ENCODE measurements at places on chromosomes 7 and 10.

DNA sequence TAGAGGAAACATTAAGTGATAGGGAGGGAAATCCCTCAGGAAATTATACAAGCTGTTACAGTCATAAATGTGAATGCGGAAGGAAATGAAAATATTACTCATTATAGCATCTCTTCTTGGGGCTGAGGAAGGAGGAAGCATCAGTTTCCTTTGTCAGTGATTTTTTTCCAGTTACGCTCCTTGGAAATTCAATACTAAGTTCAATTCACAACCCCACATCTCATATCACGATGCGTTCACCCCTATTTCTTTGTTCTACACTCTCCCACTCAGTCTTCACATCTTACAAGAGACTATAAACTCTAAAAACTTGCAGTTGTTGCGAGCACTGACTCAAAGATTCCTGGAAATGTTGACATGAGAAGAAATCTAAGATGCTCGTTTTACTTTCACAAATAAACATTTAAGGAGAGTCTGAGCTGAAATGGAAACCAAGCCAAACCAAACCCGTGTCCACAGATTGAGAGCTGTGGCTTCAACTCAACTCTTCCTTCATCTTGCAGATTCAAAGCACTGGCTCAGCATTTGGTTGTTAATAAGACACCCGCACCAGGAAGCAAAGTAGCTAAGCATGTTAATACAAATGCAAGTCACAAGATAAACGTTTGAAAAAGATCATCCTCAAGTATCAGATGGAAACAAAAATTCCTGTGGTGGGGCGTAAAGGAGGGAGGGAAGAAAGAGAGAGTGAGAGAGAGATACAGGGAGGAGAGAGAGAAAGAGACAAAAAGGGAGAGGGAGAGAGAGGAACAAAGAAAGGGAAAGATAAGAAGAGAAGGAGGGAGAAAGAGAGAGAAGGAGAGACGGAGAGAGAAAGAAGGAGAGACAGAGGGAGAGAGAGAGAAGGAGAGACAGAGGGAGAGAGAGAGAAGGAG, 150.0 kb upstream of the RSU1 start:
- no peak for DNase-seq

DNA sequence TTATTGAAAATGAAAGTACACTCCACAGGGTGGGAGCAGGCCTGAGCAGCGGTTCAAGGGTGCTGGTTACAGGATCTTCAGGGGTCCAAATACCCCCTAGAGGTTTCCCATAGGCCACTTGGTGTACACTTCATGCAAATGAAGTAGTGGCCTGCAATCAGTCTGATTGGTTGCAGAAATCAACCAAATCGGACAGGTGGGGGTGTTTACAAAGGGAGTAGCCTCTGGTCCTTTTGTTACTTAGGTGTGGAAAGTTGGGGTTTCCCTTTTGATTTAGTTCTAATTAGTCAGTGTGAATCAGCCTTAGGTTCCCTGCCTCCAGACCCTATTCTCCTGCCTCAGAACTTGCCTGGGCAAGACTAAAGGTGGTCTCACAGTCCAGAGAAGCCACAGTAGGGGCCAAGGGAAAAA, 49.6 kb downstream of the SYPL1 start:
- no peak for DNase-seq

DNA sequence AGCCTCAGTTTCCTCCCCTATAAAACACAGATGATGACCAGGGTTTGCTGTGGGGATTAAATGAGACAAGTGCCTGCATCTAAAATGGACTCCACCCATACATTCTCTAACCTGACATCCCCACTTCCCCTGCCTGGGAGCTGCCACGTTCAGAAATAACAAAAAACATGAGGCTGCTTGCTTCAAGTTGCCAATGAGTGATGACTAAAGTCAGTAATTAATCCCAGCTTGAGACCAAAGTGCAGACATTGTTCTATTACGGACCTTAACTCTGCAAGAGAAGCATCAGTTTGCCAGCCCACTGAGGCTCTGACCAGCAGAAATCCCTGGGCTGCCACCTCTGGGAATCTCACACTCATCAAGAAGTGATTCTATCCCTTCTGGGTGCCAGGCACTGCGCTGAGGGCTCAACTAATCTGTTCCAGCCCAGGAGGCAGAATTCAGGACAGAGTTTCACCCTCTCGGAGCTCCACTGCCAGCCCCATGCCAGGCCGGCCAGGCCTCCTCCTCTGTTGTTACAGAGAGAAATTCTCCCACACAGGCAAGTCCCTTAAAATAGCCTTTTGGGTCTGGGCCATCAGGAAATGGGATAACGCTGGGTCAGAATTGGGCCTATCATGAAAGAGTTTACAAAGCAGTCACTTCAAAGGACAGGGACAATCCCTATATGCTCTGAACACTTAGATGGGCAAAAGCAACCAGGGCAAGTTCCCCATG, 11.4 kb downstream of the SH3PXD2A start:
- no peak for DNase-seq

- DNase-seq, result no peak
Measured at GRCh38 chr7:142948603-142949002, 9.3 kb downstream of the LLCFC1 start.

DNA sequence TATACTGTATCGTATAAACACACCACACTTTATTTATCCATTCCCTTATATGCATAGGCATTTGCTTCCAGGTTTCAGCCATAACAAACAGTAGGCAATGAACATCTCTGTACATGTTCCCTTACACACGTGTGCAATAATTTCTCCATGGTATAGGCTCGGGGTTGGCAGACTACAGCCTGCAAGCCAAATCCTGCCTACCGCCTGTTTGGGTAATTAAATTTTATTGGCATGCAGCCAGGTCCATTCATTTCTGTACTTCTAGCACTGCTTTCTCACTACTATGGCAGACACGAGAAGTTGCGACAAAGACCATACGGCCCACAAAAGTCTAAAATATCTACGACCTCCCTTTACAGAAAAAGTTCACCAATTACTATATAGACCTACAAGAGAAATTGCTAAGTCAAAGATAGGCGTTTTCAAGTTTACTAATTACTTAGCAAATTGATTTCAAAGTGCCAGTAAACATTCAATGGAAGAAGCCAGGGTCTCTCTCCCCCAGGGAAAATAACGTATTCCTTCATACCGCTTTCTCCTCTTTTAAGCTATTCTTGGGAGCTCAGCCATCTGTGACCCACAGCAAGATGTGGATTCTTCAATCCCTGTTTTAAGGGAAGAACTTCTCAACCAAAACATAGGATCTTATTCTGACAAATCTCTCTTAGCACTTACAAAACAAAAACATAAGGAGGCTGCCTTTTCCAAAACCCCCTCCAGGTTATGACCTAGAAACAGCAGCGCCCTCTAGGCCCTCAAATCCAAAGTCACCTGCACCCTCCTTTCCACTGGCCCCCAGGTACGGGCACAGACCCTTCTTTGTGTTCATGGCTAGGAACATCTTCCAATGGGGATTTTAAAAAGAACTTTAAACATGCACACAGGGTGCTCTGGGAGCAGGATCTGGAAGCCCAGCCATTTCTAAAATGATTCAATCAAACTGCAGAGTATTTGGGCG, 100.5 kb downstream of the FGFR2 start:
- no peak for DNase-seq

DNA sequence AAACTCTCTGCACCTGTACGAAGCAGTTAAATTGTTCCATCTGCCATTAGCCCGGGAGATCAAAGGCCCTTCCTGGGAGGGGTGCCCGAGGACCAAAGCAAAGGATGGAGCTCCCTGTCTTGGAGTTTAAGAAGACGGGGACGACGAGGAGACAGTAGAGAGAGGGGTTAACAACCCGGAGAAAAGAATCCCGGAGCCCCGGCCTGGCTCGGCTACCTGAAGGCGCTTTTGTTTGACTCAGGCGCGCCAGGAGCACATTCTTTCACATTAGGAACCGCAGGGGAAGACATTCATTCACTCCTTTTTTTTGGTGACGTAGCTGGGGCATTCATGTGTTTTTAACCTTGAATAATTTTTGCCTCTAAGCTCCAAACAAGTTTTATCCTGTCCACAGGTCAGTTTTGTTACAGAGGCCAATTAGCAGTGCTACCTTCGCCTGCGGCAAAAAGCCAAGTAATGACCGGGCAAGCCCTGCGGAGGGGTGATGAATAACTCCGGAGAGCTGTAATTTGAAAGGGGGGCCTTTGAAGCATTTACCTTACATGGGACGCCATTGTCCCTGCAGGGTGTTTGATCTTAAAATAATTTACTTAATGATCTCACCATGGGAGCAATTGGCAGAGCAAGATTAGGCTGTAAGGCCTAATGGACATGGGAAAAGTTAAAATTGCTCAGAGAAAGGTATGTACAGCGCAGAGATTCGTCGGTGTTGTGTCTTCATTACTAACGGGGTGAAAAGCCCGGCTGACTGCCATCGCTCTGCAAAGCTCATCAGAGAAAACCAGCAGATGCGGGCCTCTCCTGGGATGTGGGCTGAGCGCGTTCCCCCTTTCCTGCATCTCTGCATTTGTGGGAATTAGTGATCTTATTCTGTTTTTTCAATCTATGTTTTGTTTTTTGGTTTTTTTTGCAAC, 258.0 kb upstream of the SP4 start:
- DNase-seq, result no peak

DNA sequence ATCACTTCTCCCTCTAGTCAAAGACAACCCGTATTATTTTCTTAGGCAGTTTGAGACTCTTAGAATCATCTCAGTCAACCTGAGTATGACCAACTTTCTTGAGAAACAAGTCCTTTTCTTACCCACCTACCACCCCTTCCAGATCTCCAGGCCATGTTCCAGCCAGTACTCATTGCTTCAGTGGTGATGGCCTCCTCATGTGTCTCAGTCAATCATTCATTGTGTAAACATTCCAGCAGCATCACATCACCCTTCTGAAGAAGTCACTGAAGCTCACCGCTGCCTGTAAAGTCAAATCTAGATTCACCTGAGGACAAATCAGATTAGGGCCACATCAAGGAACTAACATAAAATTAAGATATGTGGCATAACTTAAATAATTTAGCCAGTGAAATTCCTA, 467.2 kb upstream of the NRP1 start:
- DNase-seq, result no peak

- DNase-seq, result no peak
Measured at GRCh38 chr10:71893258-71893815, 42.3 kb upstream of the PSAP start.

- no peak for DNase-seq
Measured at GRCh38 chr10:130061760-130062159, 48.9 kb downstream of the C10orf143 start.

DNA sequence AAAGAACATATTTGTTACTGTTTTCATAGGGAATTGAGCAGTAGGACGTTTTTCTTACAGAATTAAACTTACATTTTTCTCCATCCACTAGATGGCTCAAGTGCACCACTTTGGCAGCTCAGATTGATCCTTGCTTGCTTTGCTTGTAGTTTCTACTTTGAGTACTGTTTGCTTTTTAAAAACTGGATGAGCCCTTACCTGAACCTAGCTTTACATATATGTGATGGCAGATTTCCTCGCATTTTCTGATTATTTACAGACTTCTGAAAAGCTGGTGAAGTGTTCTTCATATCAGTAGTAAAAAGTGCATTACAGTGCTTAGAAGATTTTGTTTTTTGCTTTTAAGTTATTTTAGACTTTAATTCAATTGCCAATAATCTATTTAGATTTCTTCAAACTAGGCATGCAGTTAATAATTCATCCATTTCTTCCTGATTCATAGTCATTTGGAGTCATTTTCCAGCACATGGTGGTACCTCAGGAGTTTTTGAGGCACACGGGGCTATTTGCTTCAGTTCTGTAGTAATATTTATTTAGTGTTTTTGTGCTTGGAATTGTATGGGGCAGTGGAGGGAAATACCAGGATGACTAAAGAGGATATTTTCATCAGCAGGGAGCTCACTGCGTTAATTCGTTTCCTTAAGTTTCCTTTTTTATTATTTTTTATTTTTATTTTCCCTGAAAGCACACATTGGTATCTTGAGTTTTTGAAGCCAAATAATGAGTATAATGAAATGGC, 57.3 kb downstream of the MAPK8 start:
- no peak for DNase-seq

GRCh38 chr10:28986117-28986792, 302.6 kb upstream of the LYZL1 start:
- no peak for DNase-seq

DNA sequence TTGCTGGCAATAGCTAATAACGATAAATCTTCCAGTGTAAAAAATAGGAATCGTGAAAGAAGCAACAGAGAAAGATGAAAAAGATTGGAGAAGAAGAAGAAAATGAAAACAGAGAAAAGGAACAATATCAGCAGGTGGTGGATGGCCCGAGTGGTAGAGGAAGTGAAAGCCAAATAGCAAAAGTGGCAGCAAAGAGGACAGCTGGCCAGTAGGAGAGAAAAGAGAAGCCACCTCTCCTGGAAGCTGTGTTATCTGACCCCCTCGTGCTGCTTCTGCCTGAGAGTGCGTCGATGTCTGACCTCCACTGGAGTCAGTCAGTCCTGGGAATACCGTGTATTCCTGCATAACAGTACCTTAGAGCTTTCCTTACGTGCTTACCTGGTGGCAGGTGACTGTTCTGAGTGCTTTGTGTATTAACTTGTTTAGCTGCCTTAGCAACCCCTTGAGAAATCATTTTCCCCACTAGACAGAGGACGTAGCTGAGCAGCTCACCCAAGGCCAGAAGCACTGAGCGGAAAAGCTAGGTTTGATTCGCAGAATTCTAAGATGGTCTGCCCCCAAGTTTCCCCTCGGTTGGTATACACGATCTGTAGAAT, 88.3 kb downstream of the CHN2 start:
- no peak for DNase-seq

DNA sequence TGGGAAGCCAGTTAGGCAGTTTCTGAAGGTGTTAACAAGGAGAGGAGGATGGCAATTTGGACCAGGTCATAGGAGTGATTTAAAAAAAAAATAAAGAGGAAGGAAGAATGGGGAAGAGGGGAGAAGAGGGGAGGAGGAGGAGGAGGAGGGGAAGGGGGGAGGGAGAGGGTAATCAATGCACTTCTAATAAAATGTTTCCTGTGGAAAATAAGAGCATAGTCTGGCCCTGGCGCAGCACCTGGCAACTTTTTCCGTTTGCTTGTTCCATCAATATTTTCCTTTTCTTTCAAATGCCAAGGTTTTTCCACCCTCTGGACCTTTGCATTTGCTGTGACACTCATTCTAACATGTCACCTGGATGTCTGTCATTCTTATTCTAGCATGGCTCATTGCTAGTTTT, 308.2 kb downstream of the PPP1R3A start:
- no peak for DNase-seq

DNA sequence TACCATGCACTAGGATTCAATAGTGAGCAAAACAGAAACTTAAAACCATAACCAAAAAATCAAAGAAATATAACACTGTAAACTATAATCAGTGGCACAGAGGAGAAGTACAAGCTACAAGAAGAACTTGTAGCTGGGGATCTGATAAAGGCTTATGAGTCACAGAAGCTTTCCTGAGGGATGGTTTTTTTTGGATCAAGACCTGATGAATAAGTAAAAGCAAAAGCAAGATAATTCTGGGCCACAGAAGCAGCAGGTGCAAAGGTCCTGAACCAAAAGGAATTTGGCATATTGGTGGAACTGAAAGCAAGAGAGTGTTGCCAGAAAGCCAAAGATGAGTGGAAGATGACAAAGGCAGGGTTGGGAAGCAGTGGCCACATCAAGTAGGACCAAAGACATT, 37.4 kb upstream of the BET1 start:
- no peak for DNase-seq

- DNase-seq, result no peak
Measured at GRCh38 chr10:86048973-86049372, 317.6 kb downstream of the GRID1 start.
